ENCODE measurements at places on chromosomes 6 and 20. TPM values are rescaled to one million over a fixed set of nuclear protein-coding genes. Genes with fewer than 3 reads are reported as not detected.

DNA sequence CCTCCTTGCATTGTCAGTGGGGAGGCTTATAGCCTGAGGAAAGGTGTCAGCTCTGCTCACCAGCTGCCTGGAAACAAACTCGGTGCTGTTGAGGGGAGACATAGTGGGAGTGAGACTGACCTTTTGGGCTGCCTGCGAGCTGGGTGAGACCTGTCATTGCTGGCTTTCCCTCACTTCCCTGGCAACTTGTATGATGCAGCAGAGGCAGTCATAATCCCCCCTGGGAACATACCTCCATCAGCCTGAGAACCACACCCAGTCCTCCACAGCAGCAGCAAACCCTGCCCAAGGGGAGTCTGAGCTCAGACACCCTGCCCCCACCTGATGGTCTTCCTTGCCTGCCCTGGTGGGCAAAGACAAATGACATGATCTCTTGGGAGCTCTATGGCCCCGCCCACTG lies 521.2 kb upstream of the IMPG1 start:
- no peak for DNase-seq

CCM2L gene
- 10.3 TPM for polyA plus RNA-seq

DNA sequence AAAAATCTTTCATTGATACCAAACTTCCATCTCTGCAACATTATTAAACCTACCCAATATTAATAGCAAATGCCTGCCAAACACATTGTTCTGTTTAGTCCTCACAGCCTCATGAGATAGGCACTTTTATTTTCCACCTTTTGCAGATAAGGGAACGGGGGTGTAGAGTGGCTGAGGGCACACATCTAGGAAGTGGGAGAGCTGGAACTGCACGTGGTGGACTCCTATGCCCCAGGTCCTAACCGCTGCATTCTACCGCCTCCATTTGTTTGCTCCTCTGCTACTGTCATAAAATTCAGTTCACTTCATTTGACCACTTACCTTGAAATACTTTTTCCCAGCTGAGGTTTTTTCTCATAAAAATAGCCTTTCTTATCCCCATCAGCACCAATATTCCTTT lies 7.6 kb downstream of the FAM217A start:
- DNase-seq = no peak

GRCh38 chr20:13458860-13459451 lies 179.8 kb downstream of the TASP1 start:
- DNase-seq = no peak

DNA sequence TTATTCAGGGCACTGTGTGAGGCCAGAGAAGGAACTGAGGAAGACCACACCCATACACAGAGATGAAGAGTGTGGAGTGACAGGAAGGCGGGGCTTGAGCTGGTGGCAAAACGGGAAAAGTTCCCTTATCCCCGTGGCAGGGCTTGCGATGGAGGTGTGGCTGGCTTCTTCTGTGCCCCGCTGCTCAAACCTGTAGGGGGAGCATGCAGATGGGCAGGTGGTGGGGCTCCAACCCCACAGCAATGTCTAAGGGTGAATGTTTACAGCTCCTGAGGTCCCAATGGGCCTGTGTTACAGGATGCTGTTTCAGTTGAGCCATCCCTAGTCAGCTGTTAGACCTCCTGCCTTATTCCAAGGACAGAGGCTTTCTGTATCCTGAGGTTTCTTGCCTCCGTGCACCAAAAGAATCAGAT lies 105.9 kb downstream of the LY86 start:
- peak; percentile 68 for DNase-seq

- DNase-seq = no peak
Observed at GRCh38 chr6:168037856-168038255, 40.4 kb downstream of the KIF25 start.

DNA sequence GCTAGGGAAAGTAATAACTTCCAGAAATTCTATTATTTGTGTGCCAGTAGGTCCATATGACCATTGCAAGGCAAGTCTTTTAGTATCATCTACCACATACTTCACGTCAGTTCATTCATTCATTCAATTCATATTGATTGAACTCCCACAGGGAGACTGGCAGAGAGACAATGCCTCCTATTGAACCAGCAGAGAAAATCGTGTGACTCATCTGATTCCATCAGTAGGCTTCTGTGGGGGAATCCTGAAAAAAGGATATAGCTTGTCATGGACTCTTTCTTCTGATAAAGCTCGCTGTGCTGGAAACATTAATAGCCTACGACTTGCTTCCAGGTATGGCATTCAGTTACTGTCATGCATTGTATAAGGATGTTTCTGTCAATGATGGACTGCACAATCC lies 45.3 kb upstream of the CNR1 start:
- no peak for DNase-seq

MRAP2 gene
- polyA plus RNA-seq = 0.63 TPM

DNA sequence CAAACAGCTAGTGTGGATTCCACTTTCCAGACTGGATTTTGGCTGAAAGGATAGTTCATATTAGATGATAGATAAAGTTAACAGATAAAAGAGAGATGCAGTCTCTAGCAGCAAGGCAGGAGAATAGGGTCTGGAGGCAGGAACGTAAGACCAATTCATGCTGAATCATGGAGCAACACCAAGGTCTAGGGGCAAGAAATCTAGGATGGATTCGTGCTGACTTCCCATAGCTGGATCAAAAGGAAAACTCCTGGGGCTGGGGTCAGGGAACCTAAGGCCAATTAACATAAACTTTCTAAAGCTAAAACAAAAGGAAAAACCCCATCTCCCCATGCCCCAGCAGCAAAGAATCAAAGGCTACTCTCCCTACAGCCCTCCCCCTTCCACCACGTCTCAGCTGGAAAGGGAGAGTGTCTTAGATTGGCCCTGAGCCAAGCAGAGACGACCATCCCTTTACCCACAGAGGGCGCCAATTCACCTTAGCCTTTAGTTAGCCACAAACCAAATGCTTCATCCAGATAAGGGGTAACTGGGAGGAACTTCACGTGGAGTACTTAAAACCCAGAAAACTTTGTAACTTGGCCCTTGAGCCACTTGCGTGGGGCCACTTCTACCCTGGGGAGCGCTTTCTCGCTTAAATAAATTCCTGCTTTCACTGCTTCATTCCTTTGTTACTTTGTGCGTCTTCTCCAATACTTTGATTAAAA lies 7.6 kb downstream of the TREM1 start:
- DNase-seq = peak; percentile 66

BMP5 gene
- polyA plus RNA-seq = 1.6 TPM

TGM6 gene
- polyA plus RNA-seq = not detected

GRCh38 chr6:93017213-93017612 lies 402.1 kb downstream of the EPHA7 start:
- no peak for DNase-seq

ADTRP gene
- polyA plus RNA-seq = 0.05 TPM

- no peak for DNase-seq
Observed at GRCh38 chr6:35742842-35743241, 6.0 kb downstream of the ARMC12 start.

DNA sequence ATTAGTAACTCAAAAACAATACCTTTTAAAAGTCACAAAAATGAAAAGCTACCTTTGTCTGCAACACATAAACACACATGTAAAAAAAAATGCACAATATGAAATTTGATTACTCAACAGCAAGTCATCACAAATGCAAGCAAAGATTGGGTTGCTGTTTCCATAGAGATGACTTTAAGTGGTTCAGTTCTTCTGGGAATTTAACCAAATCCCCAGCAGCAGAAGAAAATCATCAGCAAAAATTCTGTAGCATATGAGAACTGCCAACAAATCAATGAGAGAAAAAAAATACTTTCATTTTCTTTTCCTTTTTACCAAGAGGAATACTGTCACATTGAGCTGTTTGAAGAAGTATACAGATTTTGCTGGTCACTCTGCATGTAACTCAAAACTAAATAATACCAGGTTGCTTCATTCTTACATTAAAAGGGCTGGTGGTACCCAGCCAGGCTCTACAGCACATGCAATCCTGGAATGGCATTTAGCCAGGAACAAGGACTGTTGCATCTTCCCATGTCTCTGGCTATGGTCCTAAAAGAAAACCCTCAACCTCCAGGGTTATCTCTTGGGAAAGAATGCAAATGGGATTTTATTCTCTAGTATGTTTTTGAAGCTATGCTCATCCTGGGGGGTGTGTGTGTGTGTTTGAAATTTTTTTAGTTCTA lies 158.3 kb downstream of the OPRM1 start:
- no peak for DNase-seq

DNA sequence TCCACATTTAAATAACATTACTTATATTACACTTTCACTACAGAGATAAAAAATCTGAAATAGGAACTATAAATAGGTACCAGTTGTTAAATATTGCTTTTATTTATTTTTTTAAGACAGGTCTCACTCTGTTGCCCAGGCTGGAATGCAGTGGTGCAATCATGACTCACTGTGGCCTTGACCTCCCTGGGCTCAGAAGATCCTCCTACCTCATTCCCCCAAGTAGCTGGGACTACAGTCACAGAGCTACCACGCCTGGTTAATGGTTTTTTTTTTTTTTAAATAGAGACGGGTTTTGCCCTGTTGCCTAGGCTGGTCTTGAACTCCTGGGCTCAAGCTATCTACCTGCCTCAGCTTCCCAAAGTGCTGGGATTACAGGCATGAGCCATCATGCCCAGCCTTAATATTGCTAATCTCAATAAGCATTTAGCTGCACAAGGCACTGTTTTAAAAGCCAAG lies 17.3 kb downstream of the EEF1E1 start:
- peak; percentile 31 for DNase-seq

DNA sequence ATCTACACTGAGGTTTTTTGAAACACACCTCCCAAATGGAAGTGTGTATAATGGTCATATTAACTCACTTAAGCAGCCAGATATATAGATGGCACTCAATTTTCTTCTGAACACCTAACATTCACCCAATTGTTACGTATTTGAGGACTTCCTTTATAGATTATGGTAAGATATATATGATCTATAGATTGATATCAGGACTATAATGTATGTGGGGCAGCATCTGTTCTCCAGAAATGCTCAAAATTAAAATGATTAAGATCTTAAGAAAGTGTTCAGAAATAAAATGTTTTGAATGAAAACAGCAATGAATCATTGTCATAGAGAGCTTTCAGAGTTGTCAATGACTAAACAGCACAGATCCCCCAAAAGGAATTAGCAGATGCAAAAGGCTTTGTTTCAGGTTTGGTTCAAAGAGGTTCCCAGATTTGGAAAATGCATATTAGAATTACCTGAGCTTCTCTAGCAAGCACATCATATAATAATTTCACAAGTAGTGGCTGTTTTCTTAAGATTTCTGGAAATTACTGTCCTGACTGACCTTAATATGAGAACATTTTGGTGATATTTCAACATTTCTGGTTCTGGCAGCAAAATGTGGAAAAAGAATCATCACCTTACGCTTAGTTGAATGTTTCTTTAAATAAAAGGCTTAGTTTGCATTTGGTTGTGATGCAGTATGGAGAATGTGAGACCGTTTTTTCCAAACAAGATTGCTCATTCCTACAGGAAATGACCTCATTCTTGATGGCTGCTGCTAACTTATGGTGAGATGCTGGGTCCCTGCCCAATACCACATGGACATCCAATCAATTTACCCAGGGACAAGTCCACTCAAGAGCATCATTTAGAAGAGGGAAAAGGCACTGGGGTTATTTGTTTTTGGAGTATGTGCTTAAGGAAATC lies 31.5 kb downstream of the TRAF3IP2 start:
- DNase-seq = no peak

DNA sequence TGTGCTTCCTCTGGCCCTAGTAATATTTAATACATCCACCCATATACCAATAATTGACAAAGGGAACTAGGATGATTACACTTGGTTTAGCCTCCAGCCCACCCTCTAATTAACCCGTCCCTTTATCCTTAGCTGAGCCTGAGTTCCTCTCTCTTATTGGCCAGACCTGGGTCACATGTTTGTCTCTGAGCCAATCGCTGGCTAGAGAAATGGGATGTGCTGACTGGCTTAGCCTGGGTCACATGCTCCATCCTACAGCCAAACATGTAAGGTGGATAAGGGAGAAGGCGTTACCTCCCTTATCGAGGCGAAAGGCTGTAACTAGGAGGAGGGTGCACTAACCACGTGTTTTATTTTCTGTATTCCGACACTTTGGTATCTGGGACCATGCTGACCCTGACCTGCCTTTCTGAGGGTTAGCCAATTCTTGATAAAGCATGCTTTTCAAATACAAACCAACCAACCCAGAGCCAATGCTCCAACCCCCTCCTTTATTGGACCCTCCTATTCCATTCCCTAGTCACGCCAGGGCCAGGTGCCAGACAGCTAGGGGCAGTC lies 262.7 kb downstream of the PREX1 start:
- DNase-seq = no peak

- no peak for DNase-seq
Observed at GRCh38 chr6:45772886-45773495, 242.7 kb downstream of the CLIC5 start.

GRCh38 chr20:39234520-39235095 lies 272.5 kb downstream of the DHX35 start:
- no peak for DNase-seq

DNA sequence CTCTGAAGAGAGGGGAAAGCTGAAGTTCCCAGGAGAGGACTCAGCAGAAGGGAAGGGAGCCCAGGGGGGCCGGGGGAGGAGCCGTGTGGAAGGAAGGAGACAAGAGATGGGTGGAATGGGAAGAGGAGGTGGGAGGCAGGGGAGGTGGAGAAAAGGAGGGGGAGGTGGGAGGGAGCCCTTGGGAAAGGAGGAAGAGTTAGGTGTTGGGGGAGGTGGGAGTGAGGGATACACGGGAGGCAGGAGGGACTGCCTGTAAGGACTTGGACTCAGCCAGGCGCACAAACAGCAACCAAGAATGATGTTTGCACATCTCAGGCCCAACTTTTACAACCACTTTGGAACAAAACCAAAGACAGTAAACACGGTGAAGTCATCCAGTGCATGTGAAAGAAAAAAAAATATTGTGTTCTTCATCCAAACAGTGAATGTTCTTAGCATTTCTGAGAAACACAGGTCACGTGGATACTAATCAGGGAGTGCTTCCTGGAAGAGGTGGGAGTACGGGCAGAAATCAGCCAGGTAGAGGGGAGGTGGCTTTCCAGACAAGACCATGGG lies 17.4 kb upstream of the LSM14B start:
- DNase-seq = no peak

GRCh38 chr20:48455651-48456365 lies 372.0 kb downstream of the PREX1 start:
- no peak for DNase-seq

HCRTR2 gene
- 0.16 TPM for polyA plus RNA-seq

- DNase-seq = no peak
Observed at GRCh38 chr6:363909-364308, 27.6 kb upstream of the IRF4 start.

DNA sequence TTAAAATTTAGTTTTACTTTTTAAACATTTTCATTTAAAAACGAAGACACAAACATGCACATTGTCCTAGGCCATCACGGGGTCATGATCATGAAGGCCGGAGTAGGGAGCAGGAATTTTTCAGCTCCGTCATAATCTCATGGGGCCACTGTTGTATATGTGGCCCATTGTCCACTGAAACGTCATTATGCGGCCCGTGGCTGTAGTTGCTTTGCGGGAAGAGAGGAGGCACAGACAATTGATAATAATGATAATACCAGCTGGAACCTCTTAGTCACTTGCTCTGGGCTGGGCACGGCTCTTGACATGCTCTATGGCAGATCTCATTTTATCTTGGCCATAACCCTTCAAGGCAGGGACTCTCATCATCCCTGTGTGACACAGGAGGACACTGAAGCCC lies 56.5 kb upstream of the FNDC1 start:
- no peak for DNase-seq

LCA5 gene
- 1.6 TPM for polyA plus RNA-seq

- no peak for DNase-seq
Observed at GRCh38 chr6:47592131-47592840, 106.1 kb upstream of the ADGRF4 start.

GRCh38 chr6:7180751-7181150 lies 73.0 kb downstream of the RREB1 start:
- no peak for DNase-seq

CFAP206 gene
- polyA plus RNA-seq = 0.14 TPM

EFHC1 gene
- polyA plus RNA-seq = 4.9 TPM
